GF-D8 (cell line): ENCODE measurements at places on chromosomes 11 and 22.

DNA sequence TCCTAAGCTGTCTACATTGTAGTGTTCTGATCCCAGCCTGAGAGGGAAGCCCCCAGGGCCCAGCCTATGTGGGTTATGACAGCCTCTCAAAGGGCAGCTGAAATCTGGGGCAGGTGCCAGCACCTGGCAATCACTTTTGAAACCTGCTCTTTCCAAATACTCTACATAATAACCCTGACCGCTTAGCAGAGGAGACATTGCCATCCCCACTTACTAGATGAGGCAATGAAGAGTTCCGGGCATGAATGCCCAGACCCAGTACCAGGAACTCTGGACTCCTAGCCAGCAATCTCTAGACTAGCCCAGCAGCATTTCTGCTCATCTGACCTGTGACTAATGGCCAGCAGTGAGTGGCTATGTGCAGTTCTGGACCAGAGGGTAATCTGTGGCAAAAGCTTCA is 412.4 kb upstream of the CADM1 start:
- no peak for DNase-seq

DNA sequence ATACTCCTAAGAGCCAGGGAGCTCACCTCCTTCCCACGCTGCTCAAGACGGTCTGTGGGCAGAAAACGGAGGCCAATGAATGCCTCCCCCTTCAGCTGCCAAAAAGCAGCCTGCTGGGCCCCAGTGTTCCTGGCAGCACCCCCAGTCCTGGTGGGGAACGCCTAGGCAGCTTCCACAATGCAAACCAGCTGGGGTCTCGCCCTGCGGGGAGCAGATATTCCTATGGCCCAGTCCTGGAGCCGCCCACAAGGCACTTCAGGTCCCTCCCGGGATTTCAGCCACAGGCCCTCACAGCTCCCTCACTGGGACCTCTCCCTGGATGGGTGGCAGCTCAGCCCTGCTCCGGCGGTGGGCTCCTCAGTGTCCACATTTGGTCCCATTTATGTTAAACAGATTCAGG is 29.2 kb downstream of the A4GALT start:
- no peak for DNase-seq

DNA sequence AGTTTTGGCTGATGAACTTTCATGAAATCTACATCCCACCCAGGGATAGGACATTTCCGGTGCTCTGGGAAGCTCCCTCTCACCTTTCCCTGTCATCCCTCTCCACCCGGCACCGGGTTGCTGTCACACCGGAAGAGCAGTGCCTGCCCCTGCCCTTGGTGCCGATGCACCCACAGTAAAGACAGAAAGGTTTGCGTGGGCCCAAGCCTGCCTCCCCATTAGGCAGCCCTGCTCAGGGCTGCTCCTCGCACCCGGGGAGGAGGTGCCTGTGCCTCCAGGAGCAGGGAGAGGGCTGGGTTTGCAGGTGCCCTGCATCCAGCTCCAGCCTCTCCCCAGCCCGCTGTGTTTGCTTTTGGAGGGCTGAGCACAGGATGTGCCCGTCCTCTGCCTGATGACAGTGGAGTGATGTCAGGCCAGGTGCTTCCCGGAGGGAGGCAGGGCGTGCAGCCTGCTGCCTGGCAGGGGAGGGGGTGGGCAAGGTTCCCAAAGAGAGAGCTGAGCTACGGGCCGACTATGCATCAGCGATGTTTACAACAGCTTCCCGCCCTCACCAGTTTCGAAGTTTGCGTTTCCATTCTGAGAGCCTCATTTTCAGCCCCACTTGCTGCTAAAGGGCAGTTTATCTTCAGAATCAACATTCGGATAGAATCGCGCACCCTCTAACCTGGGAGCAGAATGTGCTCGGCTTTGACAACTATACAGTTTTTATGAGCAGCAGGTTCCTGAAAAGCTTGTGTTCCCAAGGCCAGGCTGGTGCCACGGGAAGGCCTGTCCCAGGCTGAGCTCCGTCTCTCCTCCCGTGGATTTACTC is 83.2 kb upstream of the CLDN5 start:
- DNase-seq, result no peak

- DNase-seq, result no peak
Observed at GRCh38 chr11:122344215-122344614, 228.2 kb upstream of the BLID start.

DNA sequence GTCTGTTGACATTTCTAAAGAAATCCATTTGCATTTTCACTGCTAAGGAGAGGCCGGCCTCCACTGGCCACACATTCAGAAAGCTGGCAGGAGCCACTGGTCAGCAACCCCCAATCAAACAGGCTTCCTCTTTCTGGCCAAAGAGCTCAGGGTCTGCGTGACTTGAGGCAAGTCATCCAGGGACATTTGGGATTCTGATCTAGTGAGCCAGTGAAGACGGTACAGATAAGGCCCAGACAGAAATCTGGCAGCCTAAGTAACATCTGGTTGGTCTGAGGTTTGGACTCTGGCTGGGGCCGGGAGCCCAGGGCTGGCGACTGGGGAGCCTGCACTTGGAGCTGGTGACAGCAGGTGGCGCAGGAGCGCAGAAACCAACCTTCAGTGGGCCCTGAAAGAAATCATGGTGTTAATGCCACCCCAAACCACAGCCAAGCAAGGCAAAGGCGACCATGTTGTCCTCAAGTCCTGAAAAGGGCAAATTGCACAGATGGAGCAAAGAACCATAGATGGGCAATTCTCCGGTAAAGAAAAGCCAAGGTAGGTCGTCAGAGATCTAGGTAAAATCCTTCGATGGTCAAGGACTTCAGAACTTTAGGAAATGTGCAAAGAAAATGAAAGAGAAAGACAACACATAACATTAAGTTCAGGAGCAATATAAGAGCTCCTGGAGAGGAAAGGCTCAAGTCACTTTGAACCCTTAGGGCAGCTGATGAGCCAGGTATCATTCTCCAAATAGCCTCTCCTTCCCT is 99.4 kb upstream of the BLID start:
- peak; percentile 86 for DNase-seq

GRCh38 chr11:120903686-120904085 is 120.2 kb upstream of the TBCEL start:
- DNase-seq, result no peak

DNA sequence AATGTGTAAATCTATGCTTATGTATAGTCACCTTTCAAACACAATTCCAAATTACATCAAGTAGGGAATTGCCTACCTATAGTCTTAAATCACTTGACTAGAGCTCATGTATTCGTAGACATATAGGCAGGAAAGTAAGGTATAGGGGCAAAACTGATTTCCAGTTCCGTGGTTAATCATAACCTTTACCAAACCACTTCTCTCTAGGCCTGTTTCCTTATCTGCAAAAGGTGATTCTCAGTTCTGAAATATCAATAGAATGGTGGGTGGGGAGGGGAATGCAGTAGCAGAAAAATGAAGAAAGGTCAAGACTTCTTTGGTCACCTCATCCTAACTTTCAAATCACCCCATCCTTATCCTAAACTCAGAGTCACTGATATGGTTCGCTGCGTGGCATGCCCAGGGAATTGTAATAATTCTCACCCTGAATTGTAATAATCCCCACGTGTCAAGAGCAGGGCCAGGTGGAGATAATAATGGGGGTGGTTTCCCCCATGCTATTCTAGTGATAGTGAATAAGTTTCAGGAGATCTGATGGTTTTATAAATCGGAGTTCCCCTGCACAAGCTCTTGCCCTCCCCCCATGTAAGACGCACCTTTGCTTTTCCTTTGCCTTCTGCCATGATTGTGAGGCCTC is 1.9 kb upstream of the ANO5 start:
- no peak for DNase-seq

- no peak for DNase-seq
Observed at GRCh38 chr22:30636226-30637077, 871 bp downstream of the SLC35E4 start.

DNA sequence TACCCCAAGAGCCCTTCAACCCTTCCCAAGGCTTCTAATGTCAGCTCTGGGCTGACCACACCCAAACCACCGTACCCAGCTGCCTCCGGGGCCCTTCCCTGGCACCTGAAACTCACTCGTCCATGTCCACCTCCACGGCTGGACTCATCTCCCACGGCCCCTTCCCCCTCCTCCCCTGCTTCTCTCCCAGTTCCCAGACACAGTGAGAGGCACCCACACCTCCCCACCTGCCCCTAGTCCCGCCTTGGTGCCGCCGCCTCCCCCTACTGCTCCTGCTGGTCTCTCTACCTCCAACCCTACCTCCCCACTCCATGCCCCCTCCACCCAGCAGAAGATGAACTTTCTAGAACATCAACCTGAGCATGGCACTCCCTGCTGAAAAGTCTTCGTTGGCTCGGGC is 39.5 kb downstream of the ELFN2 start:
- DNase-seq, result no peak

- no peak for DNase-seq
Observed at GRCh38 chr11:12723421-12724300, 49.4 kb downstream of the TEAD1 start.

GRCh38 chr11:62882788-62883501 is 2.2 kb downstream of the SLC3A2 start:
- no peak for DNase-seq

GRCh38 chr11:127003260-127003981 is 2.9 kb upstream of the KIRREL3 start:
- no peak for DNase-seq

- no peak for DNase-seq
Observed at GRCh38 chr11:12680940-12681258, 6.7 kb downstream of the TEAD1 start.

DNA sequence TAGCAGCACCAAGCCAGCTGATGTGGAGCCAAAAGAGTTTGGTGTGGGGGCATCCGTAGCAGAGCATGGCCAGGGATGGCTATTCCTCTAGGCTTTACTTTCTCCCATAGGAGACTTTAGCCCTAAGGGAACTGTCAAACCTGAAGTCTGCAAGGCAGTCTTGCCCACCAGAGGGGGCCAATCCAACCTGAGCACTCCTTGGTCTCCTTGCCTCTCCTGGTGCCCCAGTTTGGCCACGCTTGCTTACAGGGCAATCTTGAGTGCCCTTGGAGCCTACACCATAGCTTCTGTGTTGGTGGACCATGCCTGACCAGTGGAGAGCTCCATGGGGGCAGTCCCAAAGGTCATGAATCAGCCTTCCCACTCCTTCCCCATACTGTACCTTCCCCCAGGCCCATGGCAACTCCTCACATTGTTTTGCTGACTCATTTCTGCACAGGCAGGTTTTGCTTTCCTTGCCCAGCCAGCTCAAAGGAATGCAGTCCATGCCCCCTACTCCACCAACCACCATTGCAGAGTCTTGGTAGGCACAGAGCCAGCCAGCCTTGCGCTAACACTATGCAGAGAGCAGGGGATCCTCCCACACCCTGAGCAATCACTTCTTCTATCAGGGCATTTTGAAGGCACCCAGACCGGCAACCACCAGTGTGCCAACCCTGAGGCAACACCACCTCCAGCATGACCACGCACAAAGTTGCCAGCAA is 1421.2 kb upstream of the RAG2 start:
- no peak for DNase-seq

- no peak for DNase-seq
Observed at GRCh38 chr11:59008947-59009346, 69.7 kb downstream of the GLYATL1 start.

DNA sequence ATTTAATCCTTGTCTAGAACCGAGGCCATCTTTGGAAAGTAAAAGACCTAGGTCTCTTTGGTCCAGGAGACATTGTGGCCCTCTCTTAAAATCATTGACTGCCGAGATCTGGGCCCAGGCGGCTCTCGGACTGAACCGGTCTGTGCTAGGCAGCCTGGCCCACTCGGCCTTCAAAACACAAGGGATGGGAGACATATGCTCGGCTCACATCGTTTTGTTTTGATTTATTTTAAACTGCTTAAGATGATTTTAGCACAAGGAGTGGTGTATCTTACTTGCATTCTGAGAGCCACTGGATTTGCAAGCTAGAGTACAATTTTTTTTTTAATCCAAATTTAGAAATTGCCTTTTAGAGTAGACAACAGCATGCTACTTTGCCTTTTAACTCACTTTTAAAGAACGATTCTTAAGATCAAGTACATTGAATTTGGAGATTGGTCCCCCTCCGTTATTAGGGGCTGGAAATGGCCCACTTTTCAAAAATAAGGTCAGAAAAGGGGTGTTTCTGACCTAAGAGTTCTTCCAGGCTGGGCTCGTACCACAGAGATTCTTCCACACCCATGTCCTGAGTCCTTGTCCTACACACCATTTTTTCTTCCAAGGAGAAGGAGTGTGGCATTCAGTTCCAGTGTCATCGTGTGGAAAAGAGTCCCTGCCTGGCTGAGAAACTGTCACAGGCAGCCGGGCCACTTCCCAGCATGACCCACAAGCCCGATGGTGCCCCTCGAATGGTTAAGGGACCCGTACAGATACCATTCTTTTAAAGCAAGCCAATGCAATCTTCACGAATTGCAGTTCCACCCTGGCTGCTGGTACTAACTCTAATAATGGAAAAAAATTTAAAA is 80.5 kb upstream of the WNT7B start:
- no peak for DNase-seq

GRCh38 chr11:125443767-125444311 is 52.2 kb downstream of the FEZ1 start:
- no peak for DNase-seq

GRCh38 chr11:29628609-29629008 is 388.2 kb downstream of the KCNA4 start:
- DNase-seq, result no peak

DNA sequence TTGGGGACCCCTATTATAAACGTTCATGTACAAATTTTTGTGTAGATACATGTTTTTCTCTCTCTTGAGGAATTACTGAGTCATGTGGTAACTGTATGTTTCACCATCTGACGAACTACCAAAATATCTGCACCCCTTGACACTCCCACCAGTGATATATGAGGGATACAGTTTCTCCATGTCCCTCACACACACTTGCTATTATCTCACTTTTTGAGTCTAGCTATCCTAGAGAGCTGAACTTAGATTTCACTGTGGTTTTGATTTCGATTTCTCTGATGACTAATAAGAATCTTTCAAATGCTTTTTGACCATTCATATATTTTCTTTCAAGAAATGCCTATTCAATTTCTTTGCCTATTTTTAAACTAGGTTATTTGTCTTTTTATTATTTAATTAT is 200.2 kb downstream of the PGR start:
- no peak for DNase-seq

GRCh38 chr11:100810146-100810545 is 123.1 kb downstream of the ARHGAP42 start:
- DNase-seq, result no peak

DNA sequence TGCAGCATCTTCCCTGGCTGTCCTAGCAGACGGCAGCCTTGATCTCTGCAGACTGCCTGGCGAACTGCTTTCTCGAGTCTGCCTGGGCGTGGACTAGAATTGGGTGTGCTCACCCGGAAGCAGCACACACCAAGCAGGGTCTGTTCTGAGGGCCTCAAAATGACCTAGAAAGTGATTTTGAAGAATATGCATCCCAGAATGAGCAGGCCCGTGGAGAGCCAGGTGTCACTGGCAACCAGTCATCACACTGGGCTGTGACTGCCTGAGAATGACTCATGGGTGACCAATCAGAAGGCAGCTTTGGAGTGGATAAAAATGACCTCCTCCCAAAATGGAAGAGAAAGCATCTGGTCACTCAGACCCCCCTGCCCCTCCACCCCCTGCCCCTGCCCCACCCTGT is 114.9 kb upstream of the NECTIN1 start:
- DNase-seq, result no peak

DNA sequence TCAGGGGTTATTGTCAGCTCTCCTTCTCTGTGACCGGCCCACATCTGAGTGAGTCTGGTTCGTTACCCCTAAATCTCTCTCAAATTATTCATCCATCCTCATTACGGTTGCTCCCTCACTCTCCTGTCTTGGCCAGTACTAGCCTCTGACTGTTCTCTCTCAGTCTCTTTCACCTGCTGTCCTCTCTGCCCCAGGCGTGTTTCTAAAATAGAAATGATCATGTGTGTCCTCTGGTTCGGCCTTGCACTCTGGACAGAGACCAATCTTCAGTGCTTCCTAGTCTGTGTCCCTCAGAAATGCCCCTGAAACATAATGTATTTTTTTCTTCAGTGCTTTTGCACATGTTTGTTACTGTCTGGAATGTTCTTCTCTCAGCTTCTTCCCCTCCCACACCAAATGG is 4.9 kb downstream of the PSMD13 start:
- DNase-seq, result no peak
